Astrocyte (in vitro differentiated cells and primary cell): ENCODE measurements at places on chromosomes 12 and 14. TPM values are rescaled to one million over a fixed set of nuclear protein-coding genes. Genes with fewer than 3 reads are reported as not detected.
A peak's percentile ranks its signal among the peaks of the same experiment; 100 is the strongest.

DNA sequence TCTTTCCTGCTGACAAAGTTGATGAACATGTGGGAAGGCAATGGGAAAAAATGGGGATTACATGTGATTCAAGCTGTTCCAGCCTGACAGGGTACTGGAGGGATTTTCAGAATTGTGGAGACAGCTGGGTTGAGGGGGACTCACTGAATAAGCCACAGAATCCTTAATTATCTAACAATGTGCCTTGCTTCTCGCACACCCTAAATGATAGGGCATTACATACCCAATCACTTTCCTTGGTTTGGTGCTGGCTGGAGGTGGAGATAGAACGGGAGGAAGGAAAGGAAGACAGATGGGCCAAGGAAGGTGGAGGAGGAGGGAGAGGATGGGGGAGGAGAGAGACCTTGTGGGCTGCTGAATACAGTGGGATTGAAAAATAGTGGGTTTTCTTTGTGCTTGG, 20.7 kb downstream of the PELI2 start:
- no peak for DNase-seq

DNA sequence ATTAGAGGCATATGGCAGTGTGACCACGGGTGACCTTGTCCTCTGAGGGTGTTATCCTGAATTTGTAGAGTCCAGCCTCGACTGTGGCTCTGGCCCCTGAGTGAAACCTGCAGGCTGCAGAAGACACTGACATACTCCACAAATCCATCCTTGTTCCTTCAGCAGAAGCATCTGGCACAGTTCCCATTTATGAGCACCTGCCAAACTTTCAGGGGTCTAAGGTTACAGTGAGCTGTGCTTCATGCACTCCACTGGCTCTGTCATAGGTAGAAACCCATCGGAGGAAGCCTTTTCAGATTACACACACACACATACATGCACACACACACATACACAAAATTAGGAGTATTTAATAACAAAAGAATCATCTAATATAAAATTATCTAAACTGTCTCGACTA, 13.6 kb upstream of the NUAK1 start:
- DNase-seq, result no peak

- DNase-seq, result no peak
Observed at GRCh38 chr12:129393357-129393937, 510.4 kb downstream of the TMEM132D start.

DNA sequence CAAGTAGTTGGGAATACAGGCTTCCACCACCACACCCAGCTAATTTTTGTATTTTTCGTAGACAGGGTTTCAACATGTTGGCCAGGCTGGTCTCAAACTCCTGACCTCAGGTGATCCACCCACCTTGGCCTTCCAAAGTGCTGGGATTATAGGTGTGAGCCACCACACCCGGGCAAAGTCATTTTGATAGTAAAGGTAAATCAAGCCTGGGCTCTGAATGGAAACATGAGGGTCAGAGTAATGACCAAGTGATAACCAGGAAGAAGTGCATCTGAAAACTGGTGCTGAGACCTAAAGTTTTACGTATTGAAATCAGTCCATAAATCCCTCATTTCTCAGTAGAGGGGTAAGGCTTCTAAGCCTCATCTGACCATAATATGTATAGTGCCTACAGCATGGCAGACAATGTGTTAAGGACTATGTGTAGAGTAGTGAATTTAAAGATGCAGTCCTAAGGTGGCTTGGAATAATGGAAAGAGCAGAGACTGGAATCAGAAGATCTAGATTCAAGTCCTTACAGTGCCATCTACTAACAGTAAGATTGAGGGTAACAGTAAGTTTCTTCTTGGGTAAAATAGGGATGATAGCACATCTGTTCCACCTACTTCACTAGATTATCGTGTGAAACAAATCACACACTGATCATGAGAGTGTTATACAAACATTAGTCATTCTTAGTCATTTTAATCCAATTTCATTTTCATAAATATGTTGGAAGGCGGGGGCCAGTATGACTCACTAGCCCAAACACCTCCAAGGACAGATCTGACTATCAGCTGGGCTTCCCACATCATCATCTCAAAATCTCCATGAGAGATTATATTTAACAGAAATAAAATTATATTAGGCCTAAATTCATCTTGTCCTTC, 11.2 kb downstream of the MAP4K5 start:
- DNase-seq, result peak; percentile 89

GRCh38 chr12:59142183-59142790, 222.0 kb upstream of the LRIG3 start:
- DNase-seq, result no peak

Gene MLEC
- total RNA-seq, result 137 and 152 TPM in 2 replicates

Gene PZP
- not detected in 2 replicates for total RNA-seq

Gene TUNAR
- total RNA-seq, result 0.50 and 1.0 TPM in 2 replicates

Gene SDR9C7
- total RNA-seq, result 0.17 TPM in 1 of 2 replicates, not detected in the other
